Neural crest cell (in vitro differentiated cells): ENCODE measurements at places on chromosomes 11 and 22. TPM values are rescaled to one million over a fixed set of nuclear protein-coding genes. Genes with fewer than 3 reads are reported as not detected.

DNA sequence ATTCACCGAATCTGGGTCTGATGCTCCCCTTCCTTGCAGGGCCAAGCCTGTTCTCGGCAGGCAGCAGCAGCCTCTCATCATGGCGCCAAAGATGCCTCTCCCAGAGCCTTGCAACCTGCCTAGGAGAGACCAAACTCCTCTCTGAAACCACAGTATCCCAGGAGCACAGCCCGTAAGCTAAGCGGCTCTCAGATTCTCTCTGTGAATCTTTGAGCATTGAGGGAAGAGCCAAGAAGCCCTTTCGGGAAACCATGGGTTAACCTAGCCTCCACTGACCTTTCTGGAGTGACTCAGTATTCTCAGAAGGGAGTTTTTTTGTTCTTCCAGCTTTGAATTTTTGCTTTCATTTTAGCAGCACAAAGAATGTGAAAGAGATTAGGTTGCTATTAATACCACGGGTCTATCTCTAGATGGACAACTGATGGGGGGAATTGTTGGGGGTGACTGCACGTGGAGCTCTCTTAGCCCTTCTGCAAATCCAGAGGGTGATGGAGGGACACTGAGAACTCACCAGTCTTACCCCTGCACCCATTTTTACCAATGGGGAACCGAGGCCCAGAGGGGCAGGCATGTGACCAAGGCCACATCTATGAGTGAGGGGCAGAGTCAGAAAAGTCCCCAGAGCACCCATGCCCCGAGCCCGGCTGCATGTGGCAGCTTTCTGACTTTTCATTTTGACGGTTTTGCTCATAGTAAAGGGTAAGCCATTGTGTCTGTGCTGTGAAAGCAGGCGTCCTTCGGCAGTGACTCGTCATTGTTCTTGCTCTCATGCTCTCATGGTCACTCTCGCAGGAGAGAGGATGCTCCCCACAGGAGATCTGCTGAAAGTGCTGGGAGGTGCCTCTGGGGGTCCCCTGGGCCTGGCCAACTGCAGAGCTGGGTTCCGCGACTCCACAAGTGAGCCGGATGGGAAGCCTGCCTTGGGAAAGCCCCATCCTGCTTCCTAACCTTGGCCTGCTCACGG is 36.0 kb downstream of the IRAG1 start:
- DNase-seq, result no peak

DNA sequence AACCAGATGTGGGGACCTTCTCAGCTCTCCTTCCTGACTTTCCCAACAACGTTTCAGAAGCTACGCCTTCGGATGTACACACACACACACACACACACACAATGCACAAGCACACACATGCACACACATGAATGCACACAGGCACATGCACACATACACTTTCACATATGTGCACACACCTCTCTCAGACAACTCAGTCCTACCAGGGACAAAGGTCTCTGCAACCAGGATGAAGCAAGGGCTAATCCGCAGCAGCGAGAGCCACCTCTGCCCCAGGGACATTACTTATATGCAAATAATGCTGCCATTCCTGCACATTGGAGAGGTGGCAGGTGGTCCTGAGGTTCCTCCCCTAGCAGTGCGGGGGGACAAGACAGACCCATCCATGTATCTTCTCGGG is 27.4 kb upstream of the LINC01488 start:
- no peak for DNase-seq

OR52E6 gene
- not detected in 2 replicates for total RNA-seq

- DNase-seq, result no peak
Observed at GRCh38 chr22:49078076-49078710, 749.5 kb downstream of the BRD1 start.

MRGPRX4 gene
- total RNA-seq, result not detected in 2 replicates

DNA sequence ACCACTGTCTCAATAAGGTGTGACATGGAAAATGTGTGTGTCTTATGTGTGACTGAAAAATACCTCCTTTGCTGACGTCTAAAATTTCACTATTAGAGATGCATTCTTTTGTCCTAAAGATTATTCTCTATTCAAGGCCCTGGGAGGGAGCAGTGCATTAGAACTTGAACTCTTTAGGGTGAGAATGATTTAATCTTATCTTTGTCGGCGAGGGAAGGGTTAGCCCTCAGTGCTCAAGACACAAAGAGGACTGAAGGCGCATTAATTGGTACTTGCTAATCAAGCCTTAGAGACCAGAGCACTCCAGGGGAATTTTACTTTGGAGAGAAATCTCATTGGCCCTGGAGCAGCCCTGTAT is 29.8 kb upstream of the PLET1 start:
- DNase-seq, result no peak

- no peak for DNase-seq
Observed at GRCh38 chr11:17563231-17563646, 16.2 kb downstream of the OTOG start.
